ENCODE measurements at places on chromosomes 5 and 9.

GRCh38 chr9:78552802-78553201, 255.9 kb downstream of the PSAT1 start:
- DNase-seq, result no peak

DNA sequence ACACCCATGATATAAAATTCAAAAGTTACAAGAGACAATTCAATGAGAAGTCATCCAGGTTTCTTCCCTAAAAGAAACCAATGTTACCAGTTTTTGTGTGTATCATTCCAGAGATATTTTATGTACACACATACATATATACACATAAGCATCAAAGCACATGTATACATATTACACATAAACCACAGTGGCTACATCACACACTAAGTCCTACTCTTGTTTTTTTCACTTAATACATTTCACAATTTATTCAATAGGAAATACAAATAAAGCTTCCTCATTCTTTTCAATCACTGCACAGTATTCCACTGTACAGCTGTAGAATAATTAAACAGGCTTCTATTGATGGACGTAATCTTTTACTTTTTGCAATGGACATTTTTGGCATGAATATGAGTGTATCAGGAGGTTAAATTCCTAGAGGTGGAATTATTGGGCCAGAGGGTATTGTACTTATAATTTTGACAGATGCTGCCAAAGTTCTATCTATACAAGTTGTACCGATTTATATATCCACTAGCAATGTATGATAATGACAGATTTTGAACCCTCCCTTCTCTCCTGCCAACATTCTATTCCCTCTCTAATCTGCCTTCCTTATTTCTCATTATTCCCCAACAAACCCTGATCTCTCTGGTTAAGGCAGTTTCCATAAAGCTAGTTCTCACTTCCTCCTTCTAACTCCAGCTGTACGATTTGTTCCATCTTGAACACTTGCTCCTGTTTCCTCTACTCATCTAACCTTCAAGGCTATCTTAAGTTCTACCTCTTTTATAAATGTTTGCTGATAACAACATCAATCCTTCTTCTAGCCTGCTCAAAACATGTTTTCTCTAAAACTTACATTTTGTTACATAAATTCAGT, 35.2 kb downstream of the MRPS27 start:
- no peak for DNase-seq

DNA sequence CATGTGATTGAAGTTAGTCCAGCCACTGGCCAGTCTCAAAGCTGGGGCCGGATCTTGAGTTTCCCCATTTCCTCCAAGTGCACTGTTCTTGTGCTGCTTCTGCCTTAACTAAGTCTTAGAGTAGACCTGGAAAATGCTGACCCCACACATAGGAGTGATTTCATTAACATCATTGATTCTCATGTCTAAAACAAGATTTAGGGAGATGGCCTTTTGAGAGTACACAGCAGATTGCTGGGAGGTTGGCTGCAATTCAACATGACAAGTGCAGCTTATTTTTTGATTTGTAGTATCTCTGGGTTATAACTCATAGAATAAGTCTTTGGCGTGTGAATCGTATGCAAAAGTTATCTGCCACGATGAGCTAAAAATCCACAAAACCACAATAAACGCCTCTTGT, 131.0 kb downstream of the CMYA5 start:
- DNase-seq, result no peak

- no peak for DNase-seq
These were observed 136.6 kb upstream of the TBCA start for GRCh38 chr5:77912721-77913120.

- DNase-seq, result no peak
These were observed 46.6 kb upstream of the JAK2 start for GRCh38 chr9:4938496-4938895.

- DNase-seq, result no peak
These were observed 31.2 kb downstream of the HMCN2 start for GRCh38 chr9:130296783-130297055.

DNA sequence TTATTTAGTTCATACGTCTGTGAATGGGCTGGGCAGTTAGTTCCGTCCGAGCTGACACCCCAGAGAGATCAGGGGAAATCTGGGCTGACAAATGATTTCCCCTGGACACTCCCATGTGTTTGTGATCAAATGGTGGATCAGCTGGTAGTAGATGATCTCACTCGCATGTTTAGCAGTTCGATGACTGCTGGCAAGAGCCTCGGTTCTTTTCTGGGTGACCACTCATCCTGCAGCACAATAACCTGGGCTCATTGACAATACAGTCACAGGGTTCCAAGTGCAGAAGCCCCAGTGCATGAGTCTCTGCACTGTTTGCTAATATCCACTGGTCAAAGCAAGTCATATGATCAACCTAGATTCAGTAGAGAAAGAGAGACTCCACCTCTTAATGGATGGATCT, 155.9 kb downstream of the NR2F1-AS1 start:
- no peak for DNase-seq

- DNase-seq, result no peak
These were observed 681 bp upstream of the ETF1 start for GRCh38 chr5:138543730-138544104.

DNA sequence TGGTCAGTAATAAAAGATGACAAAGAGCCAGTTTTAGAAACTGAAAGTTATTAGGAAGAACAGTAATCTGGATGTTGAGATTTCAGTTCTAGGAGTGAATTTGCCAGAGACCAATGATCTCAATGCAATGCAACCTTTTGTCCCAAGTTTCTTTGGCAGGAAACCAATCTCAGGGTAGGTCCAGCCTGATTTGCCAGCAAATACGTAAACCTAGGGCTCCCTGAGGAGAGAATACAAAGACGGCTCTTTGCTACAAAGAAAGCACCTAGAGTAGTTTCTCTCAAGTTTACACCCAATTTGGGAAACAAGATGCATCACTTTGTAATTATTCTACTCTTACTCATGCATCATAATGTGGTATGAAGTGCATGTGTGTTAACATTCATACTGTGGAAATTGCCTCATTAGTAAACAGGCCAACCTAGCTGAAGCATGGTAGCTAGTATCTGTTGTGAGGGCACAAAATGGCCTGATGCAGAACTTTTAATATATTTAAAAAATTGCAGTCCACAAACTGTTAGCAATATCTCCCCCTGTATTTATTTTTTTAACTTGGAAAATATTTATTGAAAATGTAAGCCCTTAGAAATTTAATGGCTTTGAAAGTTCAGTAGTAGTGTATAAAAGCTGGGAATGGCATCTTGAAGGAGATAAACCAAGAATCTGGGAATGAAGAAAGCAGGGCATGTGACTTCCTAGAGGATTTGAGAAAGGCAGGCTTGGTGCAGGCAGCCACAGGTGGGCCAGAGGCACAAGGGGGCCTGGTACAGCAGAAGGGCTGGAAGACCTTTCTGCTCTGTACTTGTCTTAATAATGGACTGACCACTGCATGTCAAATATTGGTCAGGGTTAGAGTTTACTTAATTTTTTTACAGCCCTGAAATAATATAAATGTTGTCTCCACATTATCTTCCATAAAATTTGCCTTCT, 59.5 kb downstream of the MAST4 start:
- no peak for DNase-seq

GRCh38 chr5:431001-431710, 11.8 kb upstream of the EXOC3 start:
- DNase-seq, result no peak

DNA sequence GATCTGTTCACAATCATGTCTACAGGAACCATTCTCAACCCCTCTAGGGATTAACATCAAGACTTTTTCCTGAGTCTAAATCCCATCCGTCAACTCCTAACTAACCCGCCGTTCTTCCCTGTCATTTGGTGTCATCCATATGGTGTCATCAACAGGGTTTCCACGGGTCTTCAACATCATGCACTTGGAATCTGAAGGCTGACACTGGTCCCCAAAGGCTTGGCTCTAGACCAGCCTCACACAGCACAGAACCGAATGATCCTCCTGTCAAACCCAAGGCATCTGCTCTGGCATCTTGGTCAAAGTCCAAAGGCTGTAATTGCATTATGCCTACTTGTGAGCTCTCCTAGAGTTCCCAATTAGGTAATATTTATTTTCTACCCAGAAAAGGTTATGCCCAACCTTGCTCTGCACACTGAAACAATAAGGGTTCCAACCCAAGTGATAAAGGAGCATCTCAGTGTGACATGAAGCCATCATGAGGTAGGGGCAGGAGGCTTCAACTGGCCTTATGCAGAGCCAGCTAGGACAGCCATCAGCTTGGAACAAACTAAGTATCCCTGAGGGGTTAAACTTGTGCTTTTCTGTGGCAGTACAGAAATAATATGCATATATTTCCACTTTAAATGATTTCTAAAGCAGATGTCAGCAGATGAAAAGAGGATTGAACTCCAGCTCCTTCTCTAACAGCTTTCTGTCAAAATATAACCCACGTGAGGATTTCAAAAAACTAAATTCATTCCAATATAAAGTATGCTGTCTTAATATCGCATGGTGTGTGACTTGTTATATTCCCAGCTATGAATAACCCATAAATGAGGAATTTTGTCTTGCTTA, 13.9 kb downstream of the ENC1 start:
- DNase-seq, result no peak

DNA sequence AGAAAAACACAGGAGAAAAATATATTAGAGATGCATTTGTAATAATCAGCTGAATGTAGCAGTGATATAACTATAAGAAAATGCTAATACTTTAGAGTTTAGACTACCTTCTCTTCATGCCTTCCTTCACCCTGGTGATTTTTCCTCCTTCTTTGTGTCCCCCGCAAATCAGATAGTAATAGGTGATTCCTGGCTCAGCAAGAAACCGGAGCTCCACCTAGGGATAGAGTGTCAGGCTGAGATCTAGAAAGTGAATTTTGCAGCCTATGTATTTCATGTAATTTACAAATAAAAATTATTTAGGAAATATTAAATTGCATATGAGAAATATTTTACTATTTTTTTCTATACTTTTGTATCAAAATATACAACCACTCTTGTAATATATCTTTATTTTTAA, 109.8 kb upstream of the ST8SIA4 start:
- no peak for DNase-seq

DNA sequence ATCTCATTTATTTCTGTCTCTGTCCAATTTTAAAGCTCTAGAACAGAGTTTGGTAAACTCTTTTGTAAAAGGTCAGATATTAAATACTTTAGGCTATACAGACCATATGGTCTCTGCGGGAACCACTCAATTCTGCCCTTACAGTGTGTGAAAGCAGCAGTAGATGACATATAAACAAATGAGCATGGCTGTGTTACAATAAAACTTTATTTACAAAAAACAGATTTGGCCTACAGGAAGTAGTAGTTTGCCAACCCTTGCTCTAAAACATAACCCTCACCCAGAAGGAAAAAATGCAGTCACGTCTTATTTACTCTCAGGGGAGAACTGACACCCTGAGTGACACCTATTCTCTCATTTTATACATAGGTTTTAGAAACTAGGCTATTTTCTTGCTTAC, 220.4 kb downstream of the DEPDC1B start:
- DNase-seq, result no peak

- DNase-seq, result no peak
These were observed 129.4 kb downstream of the EDIL3 start for GRCh38 chr5:84255315-84255714.

GRCh38 chr9:89481538-89481915, 16.4 kb downstream of the SEMA4D start:
- no peak for DNase-seq

- no peak for DNase-seq
These were observed 18.9 kb downstream of the CARD19 start for GRCh38 chr9:93114984-93115335.

- no peak for DNase-seq
These were observed 50.7 kb downstream of the CDKN2A start for GRCh38 chr9:21943464-21943863.

- no peak for DNase-seq
These were observed 28.9 kb upstream of the TGFBR1 start for GRCh38 chr9:99076030-99076429.

DNA sequence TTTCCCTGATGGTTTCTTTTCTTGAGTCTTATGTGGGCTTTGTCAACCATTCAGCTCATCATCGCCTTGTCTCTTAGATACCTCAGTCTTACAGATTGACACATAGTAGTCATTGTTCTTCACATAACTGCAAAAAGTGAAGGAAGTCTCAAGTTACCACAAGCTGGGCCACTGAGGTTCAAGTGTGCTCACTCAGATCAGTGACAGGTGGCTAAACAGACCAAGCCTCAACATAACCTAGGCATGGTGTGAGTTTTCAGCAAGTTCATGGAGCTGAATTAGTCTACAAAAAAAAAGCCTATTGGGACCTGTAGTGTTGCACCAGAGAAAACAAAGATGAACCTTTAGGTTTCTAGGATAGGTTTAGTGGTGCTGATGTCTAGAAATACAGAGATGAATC, 58.2 kb downstream of the RFK start:
- DNase-seq, result no peak

All from stimulated activated CD4-positive, alpha-beta T cell treated with anti-CD3 and anti-CD28 coated beads, Interleukin-15, amount 100 ng/mL, for 1 hour (primary cell).